ENCODE measurements at places on chromosomes 2 and 18.

DNA sequence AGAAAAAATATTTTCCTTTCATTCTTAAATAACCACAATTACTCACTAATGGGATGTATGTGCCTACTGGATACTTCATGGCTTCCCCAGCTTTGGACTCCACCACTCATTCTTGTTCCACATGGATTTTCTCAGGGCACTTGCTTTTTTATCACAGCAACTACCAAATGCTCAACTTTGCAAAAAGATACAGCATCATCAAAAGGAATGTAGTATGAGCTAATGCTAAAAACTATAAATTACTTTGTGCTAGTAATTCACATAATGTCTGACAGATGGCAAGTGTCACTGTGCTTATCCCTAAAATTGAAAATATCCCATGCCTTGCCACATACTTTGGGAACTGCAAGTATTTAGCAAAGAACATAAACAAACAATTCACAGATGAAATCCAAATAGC lies 130.4 kb upstream of the ZFP36L2 start:
- no peak for DNase-seq

- no peak for DNase-seq
Measured at GRCh38 chr18:10524507-10525370, 1.1 kb upstream of the NAPG start.

GRCh38 chr2:240217431-240218301 lies 77.2 kb upstream of the OTOS start:
- DNase-seq = no peak

GRCh38 chr18:9987345-9987744 lies 73.5 kb downstream of the VAPA start:
- DNase-seq = no peak

DNA sequence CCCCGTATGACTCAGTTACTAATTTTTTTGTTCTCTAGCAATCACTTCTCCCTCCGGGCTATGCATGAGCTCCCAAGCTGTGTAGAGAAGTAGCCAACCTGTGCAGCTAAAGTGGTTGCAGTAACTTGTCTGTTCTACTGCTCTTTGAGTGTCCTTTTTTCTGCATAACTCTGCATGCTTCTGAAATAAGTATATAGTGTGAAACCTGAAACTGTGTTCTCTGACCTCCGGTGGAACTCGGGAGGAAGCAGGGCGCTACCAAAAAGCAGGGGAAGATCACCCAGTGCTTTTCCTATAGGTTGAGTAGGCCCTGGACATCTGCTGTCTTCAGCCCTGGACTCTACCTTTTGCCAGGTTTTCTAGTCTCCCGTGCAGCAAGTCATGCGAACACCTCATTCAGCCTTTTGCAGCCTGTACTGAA lies 47.8 kb downstream of the PHLPP1 start:
- no peak for DNase-seq

DNA sequence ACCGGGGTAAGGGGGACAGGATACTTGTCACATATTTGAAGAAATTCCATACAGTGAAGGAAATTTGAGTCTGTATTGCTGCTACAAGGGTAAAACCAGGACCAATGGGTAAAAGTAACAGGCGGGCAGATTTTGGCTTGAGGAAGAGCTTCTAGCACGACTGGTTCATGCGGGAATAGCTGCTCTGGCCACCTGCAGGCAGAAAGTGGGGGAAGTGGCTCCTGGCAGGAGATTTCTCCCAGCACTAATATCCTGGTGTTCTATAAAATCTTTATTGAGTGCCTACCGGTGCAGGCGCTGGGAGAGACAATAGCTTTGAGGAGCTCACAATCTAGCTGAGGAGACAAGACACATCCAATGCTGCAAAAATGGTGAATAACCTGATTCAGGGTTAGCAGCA lies 198.5 kb downstream of the LOXHD1 start:
- DNase-seq = no peak

- no peak for DNase-seq
Measured at GRCh38 chr2:7061921-7062320, 144.7 kb downstream of the RNF144A start.

GRCh38 chr2:15385184-15385583 lies 175.9 kb downstream of the NBAS start:
- no peak for DNase-seq

GRCh38 chr2:196336207-196336606 lies 164.8 kb upstream of the STK17B start:
- DNase-seq = no peak

GRCh38 chr2:86396291-86396785 lies 44.8 kb upstream of the KDM3A start:
- no peak for DNase-seq

- DNase-seq = no peak
Measured at GRCh38 chr2:190062053-190062452, 476 bp downstream of the MSTN start.

Measured in sciatic nerve (tissue), 2 donors.